ENCODE measurements at places on chromosomes 4 and X. TPM values are rescaled to one million over a fixed set of nuclear protein-coding genes. Genes with fewer than 3 reads are reported as not detected.

Gene NR0B1
- total RNA-seq, result 0.78 TPM

Gene XG
- total RNA-seq, result 0.26 TPM

Gene TRIM61
- not detected for total RNA-seq

Gene PLS3
- 47.5 TPM for total RNA-seq

Gene IGFBP7
- total RNA-seq, result 758 TPM

Gene KLF3
- 30.6 TPM for total RNA-seq

Gene RASSF6
- total RNA-seq, result 5.3 TPM

Gene MAGEA4
- total RNA-seq, result not detected

Gene ENAM
- 2.3 TPM for total RNA-seq

Gene NOX1
- not detected for total RNA-seq

Gene ARMCX1
- 17.9 TPM for total RNA-seq

Gene PLP1
- 2.0 TPM for total RNA-seq

Gene SSR4
- total RNA-seq, result 238 TPM

Gene CLGN
- 2.3 TPM for total RNA-seq

Gene ANXA10
- 14.0 TPM for total RNA-seq

Gene LANCL3
- total RNA-seq, result not detected

Gene RASL11B
- 1.3 TPM for total RNA-seq

Gene NXF3
- 0.26 TPM for total RNA-seq

Gene ANAPC10
- 10.9 TPM for total RNA-seq

Gene UGT2B11
- not detected for total RNA-seq

Gene EMCN
- 6.6 TPM for total RNA-seq

Gene DNAAF6
- total RNA-seq, result not detected

Gene SLC6A14
- under 0.01 TPM for total RNA-seq

Gene FAM53A
- 2.3 TPM for total RNA-seq

Gene BEX1
- 57.4 TPM for total RNA-seq

Gene DMD
- total RNA-seq, result 38.6 TPM

Gene CPLX1
- total RNA-seq, result 2.0 TPM

Gene BEX4
- 7.9 TPM for total RNA-seq

Gene PPBP
- total RNA-seq, result not detected

Gene PHOX2B
- not detected for total RNA-seq

Gene TCEAL5
- not detected for total RNA-seq

Gene LNX1
- 15.2 TPM for total RNA-seq

Gene NHSL2
- total RNA-seq, result 1.6 TPM

Gene GASK1B
- 22.3 TPM for total RNA-seq

Gene UGT2B15
- 15.5 TPM for total RNA-seq

Gene TMEM144
- total RNA-seq, result 10.5 TPM

Gene MCF2
- 0.78 TPM for total RNA-seq

Gene ARMCX5
- 4.6 TPM for total RNA-seq

Gene IL15
- 0.66 TPM for total RNA-seq

Gene FAM9B
- total RNA-seq, result not detected

Gene LGI2
- total RNA-seq, result 2.0 TPM

Gene CTAG1A
- not detected for total RNA-seq

Gene ASB9
- 4.9 TPM for total RNA-seq

Gene PAGE5
- not detected for total RNA-seq

Gene SSX2
- total RNA-seq, result not detected

Gene DCAF8L2
- total RNA-seq, result not detected

Gene TLL1
- total RNA-seq, result 3.6 TPM

Gene GPC3
- 22.7 TPM for total RNA-seq

Gene MBTPS2
- 6.7 TPM for total RNA-seq

Gene SLIT2
- 5.6 TPM for total RNA-seq

Gene PAK3
- total RNA-seq, result 43.5 TPM

Gene SUPT20HL1
- total RNA-seq, result 0.26 TPM
